SK-N-SH treated with all-trans-retinoic acid at 6 μM for 48 hours (cell line): ENCODE measurements at places on chromosomes 6 and 20.
A peak's percentile ranks its signal among the peaks of the same experiment; 100 is the strongest.

GRCh38 chr6:130575557-130575956 is 209.7 kb downstream of the TMEM200A start:
- ATAC-seq, result no peak

GRCh38 chr20:4169360-4170190 is 154.2 kb upstream of the RNF24 start:
- ATAC-seq, result no peak

- ATAC-seq, result peak; percentile 57
Measured at GRCh38 chr20:54257071-54257816, 49.4 kb downstream of the PFDN4 start.

DNA sequence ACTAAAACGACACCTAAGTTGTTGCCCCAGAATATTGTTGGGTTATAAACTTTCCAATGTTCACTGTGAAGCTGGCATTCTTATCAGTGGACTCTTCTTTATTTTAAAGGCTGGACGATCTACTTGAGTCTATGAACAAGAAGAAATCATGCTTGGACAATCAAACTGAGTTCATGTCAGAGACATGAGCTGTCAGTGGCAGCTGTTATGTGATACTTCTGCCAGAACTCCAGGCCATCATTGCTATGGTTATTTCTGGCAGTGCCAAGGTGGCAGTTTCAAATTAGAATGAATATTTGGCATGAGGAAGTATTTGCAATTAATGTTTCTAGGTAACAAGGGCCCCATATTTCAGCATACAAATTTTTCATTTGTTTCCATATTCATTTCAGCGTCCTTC is 417.3 kb downstream of the LMBRD1 start:
- no peak for ATAC-seq

- ATAC-seq, result no peak
Measured at GRCh38 chr20:45579184-45579583, at the start of gene WFDC8. Gene WFDC8, minus strand, starts transcription at chr20:45579284. Its CDS starts 37 bp downstream, at chr20:45579247.

- ATAC-seq, result no peak
Measured at GRCh38 chr6:15508441-15508871, 154.4 kb downstream of the DTNBP1 start.

GRCh38 chr6:21518317-21518716 is 75.2 kb upstream of the SOX4 start:
- ATAC-seq, result no peak

DNA sequence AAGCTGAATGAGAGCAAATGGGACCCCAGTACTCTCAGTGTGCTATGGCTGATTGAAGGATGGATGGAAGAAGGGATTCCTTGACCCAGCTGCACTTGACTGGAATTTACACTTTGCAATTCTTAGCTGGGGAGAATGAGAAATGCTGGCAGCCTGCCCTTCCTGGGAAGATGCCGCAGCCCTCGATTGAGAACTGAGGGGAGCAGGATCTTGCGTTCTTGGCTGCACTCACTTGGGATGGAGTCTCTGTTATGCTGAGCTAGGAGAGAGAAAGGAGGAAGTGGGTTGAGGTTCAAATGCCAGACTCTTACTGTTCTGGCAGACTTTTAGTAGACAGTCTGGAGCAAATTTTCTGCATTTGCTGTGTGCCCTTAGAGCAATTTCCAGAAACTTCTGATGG is 221.2 kb downstream of the FNDC1 start:
- ATAC-seq, result no peak

DNA sequence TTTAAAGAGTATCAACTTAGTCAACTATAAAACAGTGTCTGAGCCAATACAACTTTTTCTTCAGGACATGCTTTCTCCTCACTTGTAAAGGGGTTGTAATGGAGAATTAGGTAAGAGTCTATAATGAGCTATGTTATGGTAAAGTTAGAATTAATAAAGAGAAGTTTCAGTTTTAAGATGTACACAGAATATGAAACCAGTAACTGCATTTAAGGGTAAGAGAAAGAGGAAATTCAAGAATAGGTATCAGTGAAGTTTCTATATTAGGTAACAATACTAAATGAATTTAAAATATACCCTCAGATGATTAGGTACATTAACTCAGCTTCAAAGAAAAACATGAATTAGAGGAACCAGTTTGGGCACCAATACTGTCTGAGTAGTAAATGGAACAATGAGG is 1444.3 kb upstream of the ADGRB3 start:
- ATAC-seq, result no peak

DNA sequence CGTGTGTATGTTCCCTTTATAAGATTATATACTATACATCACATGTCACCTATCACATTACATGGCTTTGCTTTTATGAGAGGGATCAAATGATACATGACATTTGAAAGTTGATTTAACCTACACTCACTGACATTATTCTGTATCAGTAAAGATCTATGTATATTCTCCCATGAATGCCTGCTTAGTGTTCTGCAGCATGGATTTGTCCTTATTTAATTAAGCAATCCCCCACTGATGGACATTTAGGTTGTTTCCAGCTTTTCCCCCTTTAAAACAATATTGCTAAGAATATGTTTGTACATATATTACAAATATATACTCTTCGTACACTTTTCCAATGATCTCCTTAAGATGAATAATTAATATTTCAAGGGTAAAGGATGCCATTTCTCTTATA is 297.4 kb downstream of the TFAP2C start:
- no peak for ATAC-seq

GRCh38 chr6:4017834-4018170 is 61.1 kb downstream of the FAM217A start:
- ATAC-seq, result peak; percentile 33

DNA sequence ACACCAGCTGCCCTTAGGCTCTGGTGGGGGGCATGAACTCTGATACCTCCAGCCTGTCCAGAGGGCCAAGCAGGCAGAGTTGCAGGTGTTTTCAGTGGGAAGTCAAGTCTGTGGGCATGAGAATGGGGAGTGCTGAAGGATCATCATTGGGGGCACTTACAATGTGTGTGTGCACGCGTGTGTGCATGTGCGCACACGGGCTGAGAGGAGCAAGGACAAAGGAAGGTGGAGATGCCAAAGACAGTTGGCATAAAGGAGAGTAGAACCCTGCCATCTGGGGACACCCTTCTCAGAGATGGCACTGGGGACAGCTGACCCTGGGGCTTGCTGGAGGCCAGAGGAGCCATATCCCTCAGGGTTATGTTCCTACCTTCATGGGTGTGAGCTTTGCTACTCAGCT is 408.4 kb upstream of the CHD6 start:
- no peak for ATAC-seq

GRCh38 chr20:61373055-61373399 is 121.0 kb downstream of the CDH4 start:
- no peak for ATAC-seq

- ATAC-seq, result no peak
Measured at GRCh38 chr6:124982669-124983068, 20.4 kb downstream of the RNF217 start.

DNA sequence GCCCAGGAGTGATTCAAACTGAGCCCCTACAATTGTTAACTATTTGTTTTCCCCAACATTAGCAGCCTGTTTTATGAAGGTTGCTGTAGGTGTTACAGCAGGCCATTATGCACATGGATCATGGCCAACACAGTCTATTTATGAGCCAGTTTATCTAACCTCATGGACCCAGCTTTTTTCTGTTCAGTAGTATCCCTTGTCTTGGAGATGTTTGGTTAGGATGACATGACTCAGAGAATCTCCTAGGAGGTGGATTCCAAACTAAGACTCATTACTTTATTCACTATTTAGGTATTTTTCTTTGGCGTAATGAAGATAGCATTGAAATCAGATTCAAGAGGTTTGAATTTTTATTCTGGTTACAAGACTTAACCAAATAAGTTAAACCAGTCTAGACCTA is 62.8 kb upstream of the TFB1M start:
- ATAC-seq, result peak; percentile 80

DNA sequence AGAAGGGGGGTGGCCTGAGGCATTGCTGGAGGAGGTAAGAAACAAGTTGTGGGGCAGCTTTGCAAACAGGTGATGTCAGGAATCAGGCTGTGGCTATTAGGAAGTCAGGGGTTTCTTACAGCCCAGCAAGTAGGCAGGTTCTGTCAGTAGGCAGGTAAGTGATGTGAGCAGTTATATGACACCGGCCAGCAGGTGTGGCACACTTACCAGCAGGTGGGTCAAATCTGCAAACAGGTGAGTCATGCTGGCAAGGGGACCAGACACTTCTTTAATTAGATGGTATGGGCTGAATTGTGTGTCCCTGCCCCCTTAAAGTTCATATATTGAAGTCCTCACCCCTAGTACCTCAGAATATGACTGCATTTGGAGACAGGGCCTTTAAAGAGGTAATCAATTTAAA is 16.4 kb upstream of the ENPP4 start:
- ATAC-seq, result no peak

DNA sequence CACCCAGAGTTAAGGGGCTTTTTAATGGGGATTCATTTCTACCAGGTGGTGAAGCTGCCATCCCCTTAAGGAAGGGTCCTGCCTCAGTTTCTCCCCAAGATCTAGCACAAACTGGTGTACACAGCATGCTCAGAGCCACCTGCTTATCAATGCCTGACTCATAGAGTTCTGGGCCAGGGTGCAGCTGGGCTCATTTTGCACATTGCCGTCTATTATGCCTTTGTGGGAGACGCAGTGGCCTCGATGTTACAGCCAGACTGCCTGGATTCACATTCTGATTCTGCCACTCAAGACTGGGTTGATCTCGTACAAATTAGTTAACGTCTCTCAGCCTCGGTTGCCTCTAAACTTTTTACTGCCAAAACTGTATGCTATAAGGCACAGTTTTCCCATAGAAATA is 365.7 kb downstream of the ZFAND3 start:
- no peak for ATAC-seq

- ATAC-seq, result no peak
Measured at GRCh38 chr6:45479834-45480751, 102.4 kb upstream of the SUPT3H start.

- ATAC-seq, result no peak
Measured at GRCh38 chr20:22008456-22008855, 303.0 kb downstream of the PAX1 start.

GRCh38 chr6:16723826-16724225 is 37.4 kb downstream of the ATXN1 start:
- peak; percentile 94 for ATAC-seq

- ATAC-seq, result no peak
Measured at GRCh38 chr6:108877046-108877751, 29.0 kb downstream of the ARMC2 start.

GRCh38 chr20:60258255-60258863 is 300.1 kb downstream of the CDH26 start:
- no peak for ATAC-seq

GRCh38 chr20:61926253-61926613 is 139.4 kb downstream of the TAF4 start:
- ATAC-seq, result no peak

DNA sequence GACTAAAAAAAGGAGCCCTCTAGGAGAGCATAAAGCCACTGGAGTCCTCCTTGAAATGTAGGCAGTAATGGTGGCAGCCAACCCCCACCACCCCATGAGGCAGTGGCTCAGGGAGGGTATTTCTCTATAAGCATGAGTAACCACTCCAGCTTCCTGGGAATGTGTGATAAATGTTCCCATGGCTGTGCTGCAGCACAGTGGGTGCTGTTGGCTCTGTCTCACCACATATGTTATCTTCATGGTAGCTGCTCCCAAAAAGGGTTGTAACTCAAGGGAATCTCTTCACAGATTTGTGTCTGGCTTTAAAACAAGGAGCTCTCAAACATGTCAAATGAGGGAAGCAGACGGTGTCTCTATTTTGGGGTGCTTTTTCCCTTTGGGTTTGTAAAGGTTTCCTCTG is 7.5 kb upstream of the PHACTR1 start:
- ATAC-seq, result no peak

DNA sequence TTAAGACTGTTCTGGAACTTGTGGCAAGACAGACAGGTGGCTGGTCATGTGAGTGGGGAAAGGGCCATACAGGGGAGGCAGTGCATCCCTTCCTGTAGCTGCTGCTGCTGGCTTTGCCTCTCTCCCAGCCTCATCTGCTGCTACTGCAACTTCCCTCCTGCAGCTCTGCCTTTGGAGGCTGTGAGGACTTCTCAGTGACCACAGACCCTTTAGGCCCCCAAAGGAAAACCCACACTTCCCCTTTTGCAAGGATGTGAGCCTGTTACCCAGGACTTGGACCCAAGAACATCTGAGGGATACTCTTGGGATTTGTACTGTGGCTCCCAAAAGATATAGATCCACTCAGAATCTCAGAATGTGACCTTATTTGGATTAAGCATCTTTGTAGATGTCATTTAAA is 91.0 kb downstream of the TMEM170B start:
- ATAC-seq, result no peak

GRCh38 chr6:53801022-53801421 is 6.2 kb downstream of the LRRC1 start:
- ATAC-seq, result no peak

DNA sequence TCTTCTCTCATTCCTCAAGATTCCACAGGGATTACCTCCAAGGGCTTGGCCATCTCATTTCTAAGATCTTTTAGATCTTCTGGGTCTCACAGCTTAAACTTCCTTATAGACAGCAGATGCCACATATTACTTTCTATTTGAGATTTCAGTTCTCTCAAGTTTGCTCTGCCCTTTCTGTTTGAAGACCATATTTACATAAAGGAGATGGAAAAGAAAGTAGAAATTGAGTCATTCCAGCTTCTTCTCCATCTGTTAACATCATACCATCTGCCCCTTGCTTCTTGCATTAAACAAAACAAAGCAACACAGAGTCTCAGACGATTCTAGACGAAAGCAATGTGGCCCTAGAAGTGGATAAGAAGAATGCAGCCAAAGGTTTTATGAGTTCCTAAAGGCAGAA is 203.4 kb downstream of the TTLL2 start:
- no peak for ATAC-seq

DNA sequence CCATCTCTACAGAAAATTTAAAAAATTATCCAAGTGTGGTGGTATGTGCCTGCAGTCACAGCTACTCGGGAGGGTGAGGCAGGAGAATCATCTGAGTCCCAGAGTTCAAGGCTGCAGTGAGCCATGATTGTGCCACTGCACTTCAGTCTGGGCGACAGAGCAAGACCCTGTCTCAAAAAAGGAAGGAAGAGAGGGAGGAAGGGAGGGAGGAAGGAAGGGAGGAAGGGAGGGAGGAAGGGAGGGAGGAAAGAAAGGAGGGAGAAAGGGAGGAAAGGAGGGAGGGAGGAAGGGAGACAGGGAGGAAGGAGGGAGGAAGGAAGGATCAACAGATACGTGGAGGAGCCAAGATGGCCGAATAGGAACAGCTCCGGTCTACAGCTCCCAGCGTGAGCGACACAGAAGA is 90.1 kb downstream of the ZNF217 start:
- ATAC-seq, result no peak

DNA sequence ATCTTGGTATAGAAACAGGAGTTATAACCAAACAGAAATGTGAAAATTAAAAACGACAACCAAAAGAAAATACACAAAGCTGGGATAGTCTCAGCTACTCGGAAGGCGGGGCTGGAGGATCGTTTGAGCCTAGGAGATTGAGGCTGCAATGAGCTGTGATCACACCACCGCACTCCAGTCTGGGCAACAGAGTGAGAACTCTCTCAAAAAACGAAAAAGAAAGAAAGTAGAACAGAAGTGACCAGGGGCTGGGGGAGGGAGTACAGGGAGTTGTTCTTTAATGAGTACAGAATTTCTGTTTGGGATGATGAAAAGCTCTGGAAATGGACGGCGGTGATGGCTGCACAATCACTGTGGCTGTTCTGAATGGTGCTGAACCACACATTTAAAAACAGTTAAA is 5.9 kb downstream of the GMEB2 start:
- no peak for ATAC-seq
